ENCODE measurements at places on chromosomes 1 and 21. TPM values are rescaled to one million over a fixed set of nuclear protein-coding genes. Genes with fewer than 3 reads are reported as not detected.

DNA sequence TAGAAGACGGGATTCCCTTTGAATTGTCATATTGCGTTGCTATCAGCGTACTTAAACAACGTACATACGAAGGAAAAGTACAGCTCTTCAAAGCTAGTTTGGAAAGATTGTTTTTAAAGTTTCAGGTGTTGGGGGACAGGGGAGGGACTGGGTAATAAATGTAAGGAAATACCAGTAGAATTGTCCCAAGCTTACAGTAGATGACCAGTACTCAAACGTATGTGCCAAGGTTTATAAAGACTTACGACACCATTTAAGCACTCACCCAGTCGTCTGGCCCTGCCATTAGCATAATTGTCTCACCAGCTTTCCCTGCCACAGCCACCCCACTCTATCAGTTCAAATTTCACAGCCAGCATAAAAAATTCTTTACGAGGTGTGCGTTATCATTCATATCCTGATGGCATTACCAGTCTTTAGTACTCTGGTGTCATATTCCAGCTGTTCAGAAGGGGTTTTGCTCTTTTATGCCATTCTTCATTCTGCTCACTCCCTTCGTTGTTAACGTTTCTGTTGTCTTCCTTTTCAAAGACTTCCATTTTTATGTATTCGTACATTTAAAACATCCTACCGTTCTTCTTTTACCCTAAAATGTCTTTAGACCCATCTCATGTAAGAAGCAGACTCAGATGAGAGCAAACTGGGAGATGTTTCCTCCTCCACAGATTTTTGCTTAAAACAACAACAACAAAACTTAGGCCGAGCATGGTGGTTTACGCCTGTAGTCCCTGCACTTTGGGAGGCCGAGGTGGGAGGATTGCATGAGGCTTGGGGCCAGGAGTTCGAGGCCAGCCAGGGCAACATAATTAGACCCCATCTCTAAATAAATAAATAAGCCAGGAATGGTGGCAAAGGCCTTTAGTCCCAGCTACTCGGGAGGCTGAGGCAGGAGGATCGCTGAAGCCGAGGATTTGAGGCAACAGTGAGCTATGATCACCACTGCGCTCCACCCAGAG lies 1.0 kb upstream of the HP1BP3 start:
- DNase-seq = no peak
- no peaks in the 10 kb centered on the region for H3K36me3 ChIP-seq
- H3K4me3 ChIP-seq = peak overlapping the region; percentile 99
- no peaks in the 10 kb centered on the region for H3K27me3 ChIP-seq
- H3K27ac ChIP-seq = peak overlapping the region; percentile 95
- H3K4me1 ChIP-seq = peaks cover 5% of the 10 kb centered on the region

- no peak overlapping the region for H3K27ac ChIP-seq
- H3K4me1 ChIP-seq = peaks cover 13% of the 10 kb centered on the region
- DNase-seq = no peak
Measured at GRCh38 chr1:153693466-153693865, 15.0 kb downstream of the NPR1 start.

- no peak overlapping the region for H3K4me3 ChIP-seq
- no peaks in the 10 kb centered on the region for H3K27me3 ChIP-seq
- no peak for DNase-seq
- peaks cover 14% of the 10 kb centered on the region for H3K4me1 ChIP-seq
- no peak overlapping the region for H3K27ac ChIP-seq
Measured at GRCh38 chr1:233656032-233656635, 42.2 kb downstream of the KCNK1 start.

DNA sequence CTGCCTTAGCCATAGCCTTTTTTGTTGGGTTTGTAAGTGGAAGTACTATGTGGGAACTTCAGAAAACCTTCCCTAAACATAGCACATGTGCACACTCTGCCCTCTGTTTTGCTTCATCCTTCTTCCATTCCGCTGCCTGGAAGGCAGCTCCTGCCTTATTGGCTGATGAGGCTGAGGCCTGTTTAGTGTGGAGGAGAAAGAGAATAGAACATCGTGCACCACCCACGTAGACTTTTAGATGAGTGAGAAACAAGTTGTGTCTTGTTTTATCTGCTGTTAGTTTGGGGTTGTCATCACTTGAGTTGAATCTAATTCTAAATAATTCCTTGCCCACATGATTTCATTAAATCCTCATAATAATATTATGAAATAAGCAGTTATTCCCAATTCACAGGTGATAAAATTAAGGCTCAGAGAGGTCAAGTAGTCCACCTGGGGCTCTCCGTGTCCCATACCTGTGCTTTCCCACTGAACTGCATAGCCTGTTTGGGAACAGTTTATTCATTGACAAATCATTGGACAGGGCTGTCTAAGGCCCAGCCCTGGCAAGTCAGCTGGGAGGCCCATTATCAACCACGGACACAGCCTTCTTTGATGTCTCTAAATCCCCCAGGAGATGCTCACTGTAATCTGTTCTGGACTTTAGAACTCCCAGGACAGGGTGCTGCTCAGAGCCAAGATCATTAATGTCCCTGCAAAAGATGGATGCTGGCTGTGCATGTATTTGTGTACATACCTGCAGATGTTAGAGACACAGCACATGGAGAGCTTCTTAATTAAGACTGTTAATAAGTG lies 93.0 kb downstream of the ABCA4 start:
- peak overlapping the region; percentile 45 for H3K27ac ChIP-seq
- H3K36me3 ChIP-seq = no peaks in the 10 kb centered on the region
- H3K4me1 ChIP-seq = peaks cover 20% of the 10 kb centered on the region
- H3K4me3 ChIP-seq = no peak overlapping the region
- no peaks in the 10 kb centered on the region for H3K27me3 ChIP-seq

DNA sequence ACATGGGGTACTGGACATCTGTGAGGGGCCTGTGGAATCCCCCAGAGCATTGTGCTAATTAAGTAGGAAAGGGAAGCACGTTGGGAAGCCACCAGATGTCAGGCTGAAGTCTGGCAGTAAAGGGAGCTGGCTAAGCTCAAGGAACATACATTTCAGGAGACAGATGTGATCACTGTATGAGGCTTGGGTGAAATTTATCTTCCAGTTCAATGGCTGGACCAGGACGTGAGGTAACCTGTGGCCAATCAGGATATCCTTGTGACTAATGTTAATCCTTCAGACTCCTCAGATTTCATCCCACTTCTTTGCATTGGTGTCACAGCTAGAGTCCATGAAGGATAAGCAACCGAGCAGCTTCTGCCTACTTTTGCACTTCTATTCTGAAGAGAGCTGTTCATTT lies 110.2 kb upstream of the APP start:
- no peaks in the 10 kb centered on the region for H3K27me3 ChIP-seq
- DNase-seq = no peak
- no peaks in the 10 kb centered on the region for H3K4me1 ChIP-seq
- H3K27ac ChIP-seq = no peak overlapping the region

DNA sequence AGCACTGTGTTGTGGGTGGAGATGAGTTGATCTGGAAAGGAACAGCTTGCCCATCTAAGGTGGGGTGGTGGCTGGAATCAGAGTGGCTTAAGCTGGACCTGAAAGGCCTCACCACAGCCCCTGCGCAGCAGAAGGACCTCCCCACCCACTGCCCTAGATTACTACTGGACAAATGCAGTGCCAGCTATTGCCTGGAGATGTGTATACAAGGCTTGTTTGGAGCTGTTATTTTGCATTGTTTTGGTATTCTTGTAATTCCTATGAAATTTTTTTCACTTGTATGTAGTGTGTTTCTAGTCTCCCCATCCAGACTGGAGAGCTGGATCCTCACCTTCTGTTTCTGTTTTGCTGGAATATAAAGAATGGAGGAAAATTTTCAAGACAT lies 1.3 kb upstream of the SLC30A1 start:
- no peaks in the 10 kb centered on the region for H3K27me3 ChIP-seq
- H3K36me3 ChIP-seq = peaks cover 1% of the 10 kb centered on the region
- peak overlapping the region; percentile 81 for H3K27ac ChIP-seq
- peaks cover 20% of the 10 kb centered on the region for H3K4me1 ChIP-seq

GRCh38 chr1:176754676-176755075 lies 291.7 kb downstream of the PAPPA2 start:
- H3K4me3 ChIP-seq = no peak overlapping the region
- no peaks in the 10 kb centered on the region for H3K4me1 ChIP-seq
- no peak overlapping the region for H3K27ac ChIP-seq
- no peaks in the 10 kb centered on the region for H3K27me3 ChIP-seq

GRCh38 chr21:42258885-42259407 lies 40.0 kb downstream of the ABCG1 start:
- H3K4me3 ChIP-seq = no peak overlapping the region
- no peak for DNase-seq
- no peaks in the 10 kb centered on the region for H3K27me3 ChIP-seq
- H3K36me3 ChIP-seq = no peaks in the 10 kb centered on the region
- H3K4me1 ChIP-seq = peaks cover 8% of the 10 kb centered on the region

GRCh38 chr1:109269212-109269980 lies 13.5 kb downstream of the PSRC1 start:
- H3K27ac ChIP-seq = no peak overlapping the region
- no peaks in the 10 kb centered on the region for H3K27me3 ChIP-seq
- DNase-seq = no peak
- no peaks in the 10 kb centered on the region for H3K36me3 ChIP-seq
- peaks cover 21% of the 10 kb centered on the region for H3K4me1 ChIP-seq

- DNase-seq = no peak
- H3K27me3 ChIP-seq = no peaks in the 10 kb centered on the region
- no peaks in the 10 kb centered on the region for H3K4me1 ChIP-seq
- H3K36me3 ChIP-seq = no peaks in the 10 kb centered on the region
Measured at GRCh38 chr1:233268389-233269022, 27.0 kb downstream of the PCNX2 start.

DNA sequence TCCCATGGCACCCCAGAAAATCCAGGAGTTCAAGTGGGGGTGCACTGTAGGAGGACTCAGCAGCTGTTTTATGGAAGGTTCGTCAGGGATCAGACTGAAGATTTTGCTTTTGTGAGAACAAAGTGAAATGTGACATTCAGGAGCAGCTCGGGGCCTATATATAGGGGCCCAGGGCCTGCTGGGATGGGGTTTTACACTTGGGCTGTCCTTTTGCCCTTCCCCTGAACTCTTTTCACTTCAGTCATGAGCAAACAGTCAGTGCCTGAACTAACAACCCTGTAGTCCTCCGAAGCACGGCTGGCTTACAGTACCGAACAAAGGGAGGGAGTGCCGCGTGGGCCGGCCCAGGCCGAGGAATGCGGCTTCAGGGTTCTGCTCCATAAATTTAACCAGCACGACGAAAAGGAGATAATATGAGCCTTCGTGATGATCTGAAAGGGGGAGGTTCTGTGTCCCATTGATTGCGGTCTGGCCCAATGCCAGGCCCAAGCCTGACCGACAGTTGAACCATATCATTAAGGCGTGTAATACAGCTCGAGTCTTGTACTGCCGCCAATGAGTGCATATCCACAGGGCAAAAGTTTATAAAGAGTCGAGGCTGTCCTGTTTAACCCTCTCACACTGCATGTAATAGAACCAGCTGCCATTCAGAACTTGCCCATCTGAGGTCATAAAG lies 139.9 kb downstream of the DHRS3 start:
- peaks cover 16% of the 10 kb centered on the region for H3K4me1 ChIP-seq
- DNase-seq = peak; percentile 75
- no peaks in the 10 kb centered on the region for H3K27me3 ChIP-seq
- peak overlapping the region; percentile 55 for H3K27ac ChIP-seq
- no peak overlapping the region for H3K4me3 ChIP-seq
- peaks cover 4% of the 10 kb centered on the region for H3K36me3 ChIP-seq

The DNALI1 gene
- 0.27 TPM for total RNA-seq

The PHGDH gene
- 383 TPM for total RNA-seq

The SLAMF6 gene
- not detected for total RNA-seq

The PLPPR4 gene
- total RNA-seq = not detected

The GCSAML gene
- not detected for total RNA-seq

The LAMC2 gene
- 34.9 TPM for total RNA-seq
